ENCODE measurements at places on chromosomes 3 and 15. TPM values are rescaled to one million over a fixed set of nuclear protein-coding genes. Genes with fewer than 3 reads are reported as not detected.
A peak's percentile ranks its signal among the peaks of the same experiment; 100 is the strongest.

PIK3CB gene
- total RNA-seq: 24.8 TPM

GRCh38 chr3:24829011-24829581 is 334.4 kb upstream of the THRB start:
- DNase-seq: no peak

CLSTN2 gene
- total RNA-seq: not detected

IGSF11 gene
- total RNA-seq: 0.15 TPM

- DNase-seq: no peak
Measured at GRCh38 chr3:71264840-71265239, 318.7 kb downstream of the FOXP1 start.

MED12L gene
- 1.5 TPM for total RNA-seq

GRCh38 chr15:99451484-99451883 is 114.3 kb upstream of the MEF2A start:
- no peak for DNase-seq

SLC30A4 gene
- total RNA-seq: 1.5 TPM

DNA sequence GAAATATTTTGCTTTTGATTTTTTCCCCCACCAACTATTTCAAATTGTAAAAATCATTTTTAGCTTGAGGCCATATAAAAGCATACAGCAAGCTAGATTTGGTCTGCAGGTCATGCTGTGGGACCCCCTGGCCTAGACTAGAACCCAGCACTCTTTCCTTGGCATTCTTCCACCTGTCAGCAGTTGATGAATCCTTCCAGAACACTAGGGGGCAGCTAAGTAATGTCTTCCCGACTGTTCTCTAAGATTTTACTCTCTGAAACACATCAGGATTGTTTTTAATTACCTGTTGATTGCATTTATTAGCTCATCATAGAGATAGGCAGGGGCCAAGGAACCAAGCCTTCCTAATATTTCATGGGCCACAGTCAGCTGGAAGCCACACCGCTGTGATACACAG is 174.5 kb downstream of the CACNA1D start:
- no peak for DNase-seq

ECE2 gene
- not detected for total RNA-seq

DNA sequence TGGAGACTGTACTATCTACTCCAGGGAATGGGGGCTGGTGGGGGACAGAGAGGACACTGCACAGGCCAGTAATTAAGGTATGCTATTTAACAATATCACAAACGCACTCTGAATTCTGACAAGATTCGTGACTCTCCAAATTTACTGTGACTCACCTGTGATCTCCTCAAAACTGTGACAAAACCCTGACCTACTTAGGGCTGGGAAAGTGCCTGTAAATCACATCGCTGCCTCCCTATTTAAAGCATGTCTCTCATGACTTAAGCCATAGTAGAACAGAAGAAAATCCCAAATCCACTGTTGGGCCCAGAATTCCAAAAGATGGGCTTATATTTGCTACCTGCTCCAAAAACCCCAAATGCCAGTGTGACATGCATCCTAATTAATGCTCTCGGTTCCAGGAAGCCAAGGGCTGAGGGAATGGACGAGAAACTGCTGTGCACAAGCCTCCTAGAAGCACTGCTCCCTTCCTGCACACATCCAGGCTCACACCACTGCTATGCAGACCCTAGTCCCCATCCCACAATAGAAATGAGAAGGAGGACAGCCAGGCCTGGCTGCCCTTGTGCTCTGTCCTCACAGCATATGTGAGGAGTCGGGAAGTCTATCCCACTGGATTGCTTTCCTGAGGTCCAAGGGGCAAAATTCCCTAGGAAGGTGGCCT is 187.7 kb upstream of the CHRNA7 start:
- no peak for DNase-seq

DNA sequence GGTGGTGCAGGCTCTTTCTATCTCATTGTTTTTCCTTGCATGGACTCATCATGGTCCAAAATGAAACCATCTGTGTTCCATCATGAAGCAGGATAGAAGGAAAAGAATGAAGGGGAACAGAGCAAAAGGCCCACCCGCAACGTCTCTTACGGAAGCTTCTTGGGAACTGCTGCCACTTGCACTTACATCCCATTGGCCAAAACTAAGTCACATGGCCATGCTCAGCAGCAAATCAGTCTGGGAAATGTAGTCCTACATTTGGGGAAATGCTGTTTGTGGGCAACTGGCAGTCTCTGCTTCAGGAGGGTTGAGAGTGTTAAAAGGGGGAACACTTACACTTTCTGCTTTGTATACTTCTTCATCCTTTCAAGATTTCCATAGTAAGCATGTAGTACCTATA is 191.6 kb downstream of the SV2B start:
- DNase-seq: no peak

DNA sequence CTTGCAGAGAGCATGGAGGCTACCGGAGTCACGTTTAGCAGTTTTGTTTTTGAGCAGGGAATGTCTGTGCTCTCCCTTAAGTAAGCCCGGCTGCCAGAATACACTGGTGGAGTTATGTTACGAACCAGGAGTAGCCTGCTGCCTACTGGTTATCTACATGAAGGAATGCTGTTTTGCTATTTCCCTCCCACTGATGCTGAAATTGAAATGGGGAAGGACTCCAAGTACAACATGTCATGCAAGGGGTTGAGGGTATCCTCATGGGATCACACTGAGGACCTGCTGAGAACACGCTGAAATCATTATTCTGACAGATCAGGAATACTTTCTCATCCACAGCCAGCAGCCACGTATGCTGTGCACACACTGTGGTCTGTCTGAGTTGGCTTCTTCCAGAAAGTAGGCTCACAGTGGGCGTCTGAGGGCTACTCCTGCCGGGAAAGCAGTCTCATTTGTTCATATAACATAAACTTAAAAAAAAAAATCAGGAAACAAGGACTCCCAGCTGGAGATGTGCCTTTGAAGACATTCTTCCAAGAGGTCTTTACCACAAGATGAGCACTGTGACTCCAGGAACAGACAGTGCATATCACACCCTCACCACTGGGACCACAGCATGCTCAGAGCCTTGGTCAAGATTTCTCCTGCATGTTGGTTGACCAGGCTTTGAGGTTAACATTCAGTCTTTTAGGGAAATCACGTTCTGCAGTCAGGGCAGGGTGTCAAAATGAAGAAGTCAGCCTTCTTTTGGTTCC is 300.4 kb upstream of the RASGRP1 start:
- no peak for DNase-seq

- no peak for DNase-seq
Measured at GRCh38 chr3:169259661-169260060, 403.9 kb downstream of the MECOM start.

GRCh38 chr3:184685646-184686045 is 26.2 kb downstream of the MAGEF1 start:
- no peak for DNase-seq

DNA sequence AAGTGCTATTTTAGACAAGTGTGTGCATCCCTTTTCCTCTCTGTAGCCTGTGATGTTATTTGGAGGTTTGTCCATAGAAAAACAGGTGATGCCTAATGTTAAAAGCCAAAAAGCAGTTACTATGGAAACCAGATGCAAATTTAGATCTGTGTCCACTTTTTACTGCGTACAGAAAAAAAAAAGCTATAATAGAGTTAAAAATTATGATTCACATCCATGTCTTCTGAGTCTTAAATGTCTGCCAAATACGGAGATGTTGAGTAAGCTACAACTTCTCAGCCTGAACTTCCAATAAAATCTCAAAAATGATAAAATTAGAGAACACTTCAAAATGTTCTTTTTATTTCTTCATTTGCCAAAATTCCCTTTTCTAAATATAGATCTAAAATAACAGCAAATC is 74.2 kb upstream of the GAP43 start:
- DNase-seq: no peak

CYP8B1 gene
- total RNA-seq: not detected

DNA sequence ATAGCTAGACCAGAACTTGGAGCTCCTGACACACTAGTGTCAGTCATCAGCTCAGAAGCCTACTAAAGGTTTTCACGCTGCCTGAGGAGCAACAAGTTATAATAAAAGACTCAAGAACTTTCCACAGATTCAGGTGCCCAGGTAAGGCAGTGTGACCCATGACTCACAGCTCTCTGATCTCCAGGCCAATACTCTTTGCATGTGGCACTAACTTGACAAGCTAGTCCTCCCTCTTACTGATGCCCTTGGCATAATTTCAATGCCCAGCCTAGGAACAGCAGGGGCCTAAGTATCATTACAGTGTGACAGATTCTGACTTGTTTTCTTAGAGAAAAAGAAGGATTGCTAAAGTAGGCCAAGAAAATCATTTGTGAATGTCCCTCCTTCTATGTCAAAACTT is 38.4 kb downstream of the MEIS2 start:
- no peak for DNase-seq

- no peak for DNase-seq
Measured at GRCh38 chr15:29820394-29821154, 1.7 kb downstream of the TJP1 start.

DNAH12 gene
- total RNA-seq: not detected

GRCh38 chr3:46448721-46449120 is 16.0 kb downstream of the LTF start:
- DNase-seq: no peak

DNA sequence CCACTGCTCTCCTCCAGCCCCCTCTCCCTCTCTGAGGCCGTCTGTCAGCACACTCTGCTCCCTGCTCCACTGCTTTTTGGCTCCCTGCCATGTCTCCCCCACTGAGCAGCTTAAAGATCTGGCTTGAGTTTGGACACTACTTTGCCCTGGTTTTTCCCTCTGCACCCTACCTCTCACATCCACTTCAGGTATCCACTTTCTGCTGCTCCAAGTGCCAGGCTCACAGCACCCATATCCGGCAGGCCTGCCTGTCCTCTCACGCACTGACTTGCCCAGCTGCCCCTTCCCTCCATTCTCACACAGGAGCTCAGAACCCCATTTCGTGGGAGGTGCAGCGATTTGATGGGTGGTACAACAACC is 3.7 kb downstream of the DUOX1 start:
- DNase-seq: no peak

DNA sequence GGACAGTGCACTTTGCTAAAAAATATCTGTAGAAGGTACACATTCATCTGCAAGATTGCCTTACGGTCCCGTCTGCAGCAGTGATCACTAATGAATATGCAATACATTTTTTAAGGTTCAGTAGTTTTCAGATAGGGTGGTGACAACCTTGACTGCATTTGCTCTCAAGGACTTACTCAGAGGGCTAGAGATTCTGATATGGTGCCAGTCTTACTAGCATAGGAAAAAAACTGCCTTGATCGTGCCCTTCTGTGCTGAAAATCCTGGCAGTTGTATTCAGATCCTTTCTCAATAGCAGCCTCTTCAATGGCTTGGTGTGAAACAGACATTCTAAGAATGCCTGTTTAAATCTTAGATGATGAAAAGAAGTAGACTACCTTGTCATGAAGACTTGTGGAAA is 411.9 kb upstream of the CCDC54 start:
- no peak for DNase-seq

DNA sequence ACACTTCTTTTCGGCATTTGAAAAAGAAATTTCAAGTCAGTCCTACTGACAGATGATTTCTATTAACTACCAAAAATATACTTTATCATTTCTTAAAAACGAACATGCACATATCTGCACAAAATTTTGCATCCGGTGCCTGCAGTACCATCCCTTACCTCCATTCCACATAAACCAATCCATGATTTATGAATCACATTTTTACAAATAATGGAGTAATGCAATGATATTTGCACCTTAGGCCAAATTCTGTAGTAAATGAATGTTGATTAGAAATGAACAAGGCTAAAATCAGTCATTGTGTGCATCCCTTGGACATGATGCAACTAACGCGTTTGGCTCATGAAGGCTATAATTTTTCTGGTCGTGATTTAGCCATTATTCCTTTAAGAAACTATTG is 46.5 kb downstream of the ROBO2 start:
- no peak for DNase-seq

TXNRD3 gene
- 2.0 TPM for total RNA-seq

GRCh38 chr3:169103951-169104941 is 559.3 kb downstream of the MECOM start:
- DNase-seq: no peak

DNA sequence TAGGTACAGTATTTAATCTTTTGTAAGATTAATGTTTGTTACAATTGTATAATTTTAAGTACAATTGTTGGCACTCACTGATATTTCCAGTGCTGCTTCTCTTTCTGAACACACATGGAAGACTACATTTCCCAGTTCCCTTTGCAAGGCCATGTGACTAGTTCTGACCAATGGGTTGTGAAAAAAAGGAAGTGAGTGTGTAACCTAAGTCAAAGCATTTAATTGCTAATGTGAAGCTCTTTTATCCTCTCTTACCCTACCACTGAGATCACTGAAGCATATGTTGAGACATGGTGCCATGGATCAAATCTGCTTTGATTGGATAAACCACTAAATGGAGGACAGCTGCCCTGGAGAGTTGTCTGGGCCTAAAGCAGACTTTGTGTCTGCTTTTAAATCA is 83.9 kb upstream of the PLXND1 start:
- DNase-seq: peak; percentile 16

PRSS50 gene
- not detected for total RNA-seq

GRCh38 chr15:74954515-74954914 is 2.1 kb downstream of the RPP25 start:
- DNase-seq: no peak

DNA sequence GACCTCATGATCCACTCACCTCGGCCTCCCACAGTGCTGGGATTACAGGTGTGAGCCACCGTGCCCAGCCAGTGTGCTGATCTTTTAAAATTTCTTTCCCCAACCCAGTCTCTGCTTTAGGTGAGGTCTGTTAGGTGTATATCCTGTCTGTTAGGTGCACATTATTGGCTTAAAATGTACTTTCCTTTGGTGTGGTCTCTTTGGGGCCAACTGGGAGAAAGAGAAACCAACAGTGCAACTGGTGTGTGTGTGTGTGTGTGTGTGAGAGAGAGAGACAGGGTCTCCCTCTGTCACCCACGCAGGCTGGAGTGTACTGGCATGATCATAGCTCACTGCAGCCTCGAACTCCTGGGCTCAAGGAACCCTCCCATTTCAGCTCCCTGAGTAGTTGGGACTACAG is 50.3 kb upstream of the GNB5 start:
- no peak for DNase-seq

- DNase-seq: no peak
Measured at GRCh38 chr3:193865339-193865738, 270.6 kb upstream of the HES1 start.

GRCh38 chr3:111627092-111627491 is 31.9 kb upstream of the ZBED2 start:
- DNase-seq: no peak

DNA sequence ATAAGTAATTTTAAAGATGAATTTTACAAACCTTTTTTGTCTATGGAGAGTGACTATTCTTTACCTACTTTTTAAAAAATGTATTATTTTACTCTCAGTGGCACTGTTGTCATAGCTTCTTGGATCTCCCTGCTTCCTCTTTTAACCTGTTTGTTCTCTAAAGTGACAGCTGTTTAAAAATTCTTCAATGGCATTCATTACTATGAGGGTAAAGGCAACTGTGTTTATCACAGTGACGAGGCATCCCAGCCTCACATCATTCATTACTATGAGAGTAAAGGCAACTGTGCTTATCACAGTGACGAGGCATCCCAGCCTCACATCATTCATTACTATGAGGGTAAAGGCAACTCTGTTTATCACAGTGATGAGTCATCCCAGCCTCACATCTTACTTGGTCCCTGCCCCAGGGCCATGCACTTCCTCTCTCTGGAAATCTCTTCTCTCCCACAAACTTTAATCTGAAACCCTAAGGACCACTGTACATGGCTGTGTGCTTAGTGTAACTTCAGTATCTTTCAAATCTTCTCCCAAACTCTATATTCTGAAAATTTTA is 101.7 kb upstream of the ZNF717 start:
- DNase-seq: no peak

GRCh38 chr15:99230867-99231266 is 18.5 kb downstream of the TTC23 start:
- no peak for DNase-seq
